ENCODE measurements at places on chromosomes 12 and 14.

DNA sequence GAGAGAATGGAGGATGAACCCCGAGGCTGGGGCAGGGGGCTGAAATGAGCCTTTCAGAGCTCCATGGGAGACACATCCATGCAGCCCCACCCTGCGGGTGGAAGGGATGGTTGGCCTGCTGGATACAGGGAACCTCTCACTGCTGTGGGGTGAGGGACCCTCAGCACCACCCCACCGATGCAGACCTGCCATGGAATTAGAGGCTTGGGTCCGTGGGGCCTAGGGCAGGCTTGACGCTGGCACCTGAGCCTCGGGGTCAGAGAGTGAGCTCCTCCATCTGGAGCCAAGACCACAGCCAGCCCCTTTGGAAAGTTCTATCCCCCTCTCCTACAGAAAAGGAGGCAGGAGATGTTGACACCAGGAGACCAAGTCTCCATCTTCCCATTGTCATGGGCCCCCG, 7.4 kb upstream of the KRT74 start:
- DNase-seq = no peak

- no peak for DNase-seq
These were observed 71.2 kb upstream of the HOXC13 start for GRCh38 chr12:53867216-53868012.

DNA sequence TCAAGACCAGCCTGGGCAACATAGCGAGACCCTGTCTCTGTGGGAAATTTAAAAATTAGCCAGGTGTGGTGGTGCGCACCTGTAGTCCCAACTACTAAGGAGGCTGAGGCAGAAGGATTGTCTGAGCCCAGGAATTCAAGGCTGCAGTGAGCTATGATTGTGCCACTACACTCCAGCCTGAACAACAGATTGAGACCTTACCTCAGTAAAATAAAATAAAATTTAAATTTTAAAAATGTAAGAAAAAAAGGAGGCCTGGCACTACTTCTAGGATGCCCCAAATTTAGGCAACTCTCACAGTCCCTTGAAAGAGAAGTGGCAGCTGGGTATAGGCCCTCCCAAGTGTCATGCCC, 918 bp upstream of the INHBE start:
- DNase-seq = no peak

DNA sequence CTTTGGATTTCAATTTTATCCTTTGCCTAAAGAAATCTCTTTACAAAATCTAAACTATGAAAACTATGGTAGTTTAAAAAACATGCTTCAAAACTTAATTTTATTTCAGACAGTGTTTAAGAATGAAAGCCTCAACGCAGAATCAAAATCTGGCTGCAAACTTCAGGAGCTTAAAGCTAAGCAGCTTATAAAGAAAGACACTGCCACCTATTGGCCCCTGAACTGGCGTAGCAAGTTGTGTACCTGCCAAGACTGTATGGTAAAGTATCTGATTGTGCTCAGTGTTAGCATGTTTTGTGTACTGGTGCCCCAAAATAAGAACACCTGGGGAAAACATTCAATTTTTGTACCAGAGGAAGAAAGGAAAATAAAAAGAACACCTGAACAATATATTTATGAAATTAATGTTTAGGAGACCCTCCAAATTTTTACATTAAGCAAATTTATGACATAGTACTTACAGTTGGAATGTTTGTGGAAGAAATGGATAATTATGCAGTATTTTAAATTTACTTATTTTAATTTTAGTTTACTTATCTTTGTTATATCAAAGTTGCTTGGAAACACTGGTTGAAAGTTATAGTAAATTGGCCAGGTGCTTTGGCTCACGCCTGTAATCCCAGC, 12.2 kb downstream of the UBR7 start:
- DNase-seq = peak; percentile 60

DNA sequence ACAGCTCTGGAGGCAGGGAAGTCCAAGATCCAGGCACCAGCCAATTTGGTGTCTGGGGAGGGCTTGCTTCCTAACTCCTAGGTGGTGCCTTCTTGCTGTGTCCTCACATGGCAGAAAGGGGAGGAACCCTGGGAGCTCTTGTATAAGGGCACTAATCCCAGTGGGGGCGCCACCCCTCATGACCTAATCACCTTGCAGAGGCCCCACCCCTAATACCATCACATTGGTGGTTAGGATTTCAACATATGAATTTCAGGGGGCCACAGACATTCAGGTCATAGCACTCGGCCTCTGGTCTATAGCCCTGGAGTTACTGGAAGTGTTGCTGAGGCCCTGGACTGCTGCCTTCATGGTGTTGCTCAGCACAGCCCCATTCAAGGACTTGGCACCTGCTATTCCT, 14.6 kb downstream of the PSMD9 start:
- no peak for DNase-seq

Measured in thymus (tissue), 14 donors.